ENCODE measurements at places on chromosomes 7 and 10. TPM values are rescaled to one million over a fixed set of nuclear protein-coding genes. Genes with fewer than 3 reads are reported as not detected.

Gene SGCE
- total RNA-seq: 118 TPM

- no peak for DNase-seq
Observed at GRCh38 chr10:103683851-103684250, 171.5 kb downstream of the SH3PXD2A start.

DNA sequence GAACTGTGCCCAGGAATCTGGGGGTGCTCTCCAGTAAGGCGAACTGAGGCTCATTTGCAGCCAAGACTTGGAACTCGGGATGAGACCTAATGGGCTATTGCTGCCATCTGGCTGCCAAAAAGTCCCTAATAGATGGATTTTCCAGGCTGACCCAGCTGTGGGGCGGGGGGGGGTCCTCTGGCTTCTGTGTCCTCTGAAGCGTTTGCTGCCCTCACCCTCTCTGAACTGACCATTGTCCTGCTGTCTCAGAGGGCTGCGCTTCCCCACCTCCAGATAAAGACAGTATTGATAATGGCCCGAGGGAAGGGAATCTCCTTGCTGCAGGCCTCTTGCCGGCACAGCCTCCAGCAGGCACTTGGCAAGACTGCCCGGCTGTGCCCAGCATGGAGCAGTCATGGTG, 46.6 kb downstream of the CLEC2L start:
- peak; percentile 14 for DNase-seq

Gene STEAP1B
- 2.6 TPM for total RNA-seq

DNA sequence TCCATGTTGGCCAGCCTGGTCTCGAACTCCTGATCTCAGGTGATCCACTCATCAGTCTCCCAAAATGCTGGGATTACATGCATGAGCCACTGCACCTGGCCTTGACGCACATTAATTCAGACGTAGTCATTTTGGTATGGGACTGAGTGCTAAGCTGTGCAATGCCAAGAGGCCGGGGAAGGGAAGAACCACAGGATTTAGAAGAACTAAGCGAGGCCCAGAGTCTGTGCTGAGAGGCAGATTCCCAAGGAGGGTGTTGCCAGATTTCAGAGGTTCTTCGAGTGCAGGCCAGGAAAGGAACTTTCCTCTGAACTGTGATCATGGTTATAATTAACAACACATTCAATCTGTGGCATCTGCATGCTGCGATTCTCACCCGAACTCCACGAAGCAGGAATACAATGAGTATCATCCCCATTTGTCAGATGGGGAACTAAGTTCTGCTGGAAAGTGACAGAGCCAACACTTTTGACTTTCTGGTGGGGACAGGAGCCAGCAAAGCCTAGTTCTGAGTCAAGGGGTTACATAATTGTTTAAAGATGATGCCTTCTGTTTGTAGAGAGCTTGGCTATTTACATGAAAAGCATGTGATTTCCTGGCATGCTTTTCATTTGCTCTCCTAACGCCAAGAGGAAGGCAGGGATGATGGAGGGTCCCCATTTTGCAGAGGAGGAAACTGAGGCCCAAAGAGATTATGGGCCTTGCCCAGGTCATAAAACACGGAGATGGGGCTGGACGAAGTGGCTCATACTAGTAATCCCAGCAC, 6.2 kb upstream of the ZAN start:
- DNase-seq: no peak

GRCh38 chr7:24732646-24733413, 24.4 kb downstream of the GSDME start:
- no peak for DNase-seq

- DNase-seq: no peak
Observed at GRCh38 chr7:32070051-32070405, 179 bp downstream of the PDE1C start.
